ENCODE measurements at places on chromosomes 13 and 19. TPM values are rescaled to one million over a fixed set of nuclear protein-coding genes. Genes with fewer than 3 reads are reported as not detected.
A peak's percentile ranks its signal among the peaks of the same experiment; 100 is the strongest.

ZNF763 gene
- total RNA-seq, result 1.3 TPM

ALOX5AP gene
- total RNA-seq, result not detected

DNA sequence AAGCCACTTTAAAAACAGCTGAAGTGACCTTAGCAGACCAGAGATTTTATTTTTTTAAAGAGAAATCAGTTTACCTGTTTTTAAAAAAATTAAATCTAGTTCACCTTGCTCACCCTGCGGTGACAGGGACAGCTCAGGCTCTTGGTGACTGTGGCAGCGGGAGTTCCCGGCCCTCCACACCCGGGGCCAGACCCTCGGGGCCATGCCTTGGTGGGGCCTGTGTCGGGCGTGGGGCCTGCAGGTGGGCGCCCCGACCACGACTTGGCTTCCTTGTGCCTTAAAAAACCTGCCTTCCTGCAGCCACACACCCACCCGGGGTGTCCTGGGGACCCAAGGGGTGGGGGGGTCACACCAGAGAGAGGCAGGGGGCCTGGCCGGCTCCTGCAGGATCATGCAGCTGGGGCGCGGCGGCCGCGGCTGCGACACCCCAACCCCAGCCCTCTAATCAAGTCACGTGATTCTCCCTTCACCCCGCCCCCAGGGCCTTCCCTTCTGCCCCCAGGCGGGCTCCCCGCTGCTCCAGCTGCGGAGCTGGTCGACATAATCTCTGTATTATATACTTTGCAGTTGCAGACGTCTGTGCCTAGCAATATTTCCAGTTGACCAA is 10.8 kb downstream of the PLPPR3 start:
- no peak for DNase-seq

- DNase-seq, result no peak
Observed at GRCh38 chr19:55463583-55464031, 944 bp downstream of the C19orf85 start.

GRCh38 chr13:41427666-41428065 is 29.7 kb upstream of the RGCC start:
- DNase-seq, result no peak

DNA sequence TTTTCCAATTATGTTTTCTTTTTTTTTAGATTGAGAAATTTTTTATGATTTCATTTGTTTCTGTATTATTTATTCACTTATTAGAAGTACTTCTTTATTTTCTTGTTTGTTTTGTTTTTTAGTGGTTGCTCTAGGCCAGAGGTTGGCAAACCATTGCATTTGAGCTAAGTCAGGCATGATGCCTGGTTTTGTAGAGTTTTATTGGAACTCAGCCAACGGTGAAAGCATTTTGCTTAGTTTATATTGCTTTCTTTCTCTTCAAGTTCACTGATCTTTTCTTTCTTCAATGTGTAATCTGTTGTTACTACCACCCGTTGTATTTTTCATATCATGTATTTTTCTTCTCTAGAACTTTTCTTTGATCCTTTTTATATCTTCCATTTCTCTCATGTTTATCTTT is 19.7 kb downstream of the ZNF567 start:
- no peak for DNase-seq

- DNase-seq, result no peak
Observed at GRCh38 chr13:113741191-113741668, 17.8 kb upstream of the TMEM255B start.

- no peak for DNase-seq
Observed at GRCh38 chr19:49436381-49437017, 4.8 kb downstream of the SLC17A7 start.

GRCh38 chr13:106597749-106598395 is 29.9 kb upstream of the ARGLU1 start:
- no peak for DNase-seq

DNA sequence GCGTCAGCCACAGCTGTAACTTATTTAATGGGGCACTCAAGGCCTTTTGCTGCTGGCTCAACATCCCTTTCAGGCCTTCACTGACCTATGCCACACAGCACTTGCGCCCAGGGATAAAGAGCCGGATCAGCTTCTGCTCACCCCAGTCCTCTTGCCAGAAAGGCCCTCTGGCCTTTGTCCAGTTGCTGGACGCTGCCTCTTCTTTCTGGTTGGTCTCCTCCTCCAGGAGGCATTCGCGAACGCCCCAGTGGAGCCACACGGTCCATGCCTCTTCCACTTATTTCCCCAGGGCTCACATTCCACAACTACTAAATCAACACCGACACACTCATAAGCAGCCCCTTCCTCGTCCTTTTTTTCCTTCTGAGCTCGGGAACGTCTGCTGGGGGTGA is 3.7 kb upstream of the ZNF329 start:
- peak; percentile 27 for DNase-seq

All from bronchial epithelial cell (primary cell).